Bladder microvascular endothelial cell (primary cell): ENCODE measurements at places on chromosomes 5 and 9. TPM values are rescaled to one million over a fixed set of nuclear protein-coding genes. Genes with fewer than 3 reads are reported as not detected.

FRMD3 gene
- 2.2 and 3.2 TPM in 2 replicates for total RNA-seq

HTR1A gene
- not detected in 2 replicates for total RNA-seq

POU4F3 gene
- total RNA-seq = under 0.01 and 0.06 TPM in 2 replicates

SPATA31A3 gene
- total RNA-seq = not detected in 2 replicates

ITGA1 gene
- total RNA-seq = 15.4 and 80.5 TPM in 2 replicates

TMEM215 gene
- total RNA-seq = not detected in 2 replicates

LRRTM2 gene
- 1.2 and 1.6 TPM in 2 replicates for total RNA-seq

HAVCR2 gene
- total RNA-seq = 0.06 TPM in 1 of 2 replicates, not detected in the other

PCDHA4 gene
- under 0.01 and 0.19 TPM in 2 replicates for total RNA-seq

FCN2 gene
- not detected in 2 replicates for total RNA-seq
